CD4-positive, alpha-beta T cell treated with Interleukin-1 beta for 1 hour (primary cell): ENCODE measurements at places on chromosomes 2 and 18.

GRCh38 chr2:113755835-113756354 lies 547 bp downstream of the SLC35F5 start:
- DNase-seq, result peak; percentile 57

GRCh38 chr2:108591163-108591562 lies 56.9 kb downstream of the LIMS1 start:
- peak; percentile 77 for DNase-seq

GRCh38 chr2:173458991-173459780 lies 104.5 kb downstream of the CDCA7 start:
- DNase-seq, result no peak

DNA sequence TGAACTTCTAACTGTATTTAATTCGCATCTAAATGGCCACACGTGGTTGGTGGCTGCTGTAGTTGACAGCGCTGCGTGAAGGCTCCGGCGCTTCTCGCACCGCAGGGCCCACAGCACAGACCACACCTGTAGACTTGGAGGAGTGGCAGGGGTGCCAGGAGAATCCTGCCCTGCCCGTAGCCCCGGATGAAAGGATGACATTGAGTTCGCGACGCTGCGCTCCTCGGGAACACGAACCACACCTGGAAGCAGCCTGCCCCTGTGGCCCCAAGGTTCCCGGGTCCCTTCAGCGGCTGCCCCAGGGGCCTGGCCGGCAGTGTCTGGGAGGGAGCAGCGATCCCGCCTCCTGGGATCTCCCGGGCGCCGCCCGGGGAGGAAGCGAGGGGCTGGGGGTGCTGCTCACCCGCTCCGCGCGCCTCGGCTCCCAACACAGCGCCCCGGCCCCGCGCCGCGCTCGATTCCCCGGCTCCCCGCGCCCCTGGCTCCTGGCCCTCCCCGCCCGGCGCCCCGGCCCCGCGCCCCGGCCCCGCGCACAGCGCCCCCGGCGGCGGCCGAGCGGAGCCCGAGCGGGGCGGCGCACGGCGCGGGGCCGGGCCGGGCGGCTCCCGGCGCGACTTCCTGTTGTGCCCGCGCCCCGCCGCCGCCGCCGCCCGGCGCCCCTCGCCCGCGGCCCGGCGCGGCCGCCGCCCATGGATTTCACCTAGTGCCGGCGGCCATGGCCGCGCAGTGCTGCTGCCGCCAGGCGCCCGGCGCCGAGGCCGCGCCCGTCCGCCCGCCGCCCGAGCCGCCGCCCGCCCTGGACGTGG lies at the start of gene RNPEPL1:
TSS of gene RNPEPL1 (plus strand) at position 613 of the 806 bp plus-strand sequence. CDS start at position 716, 103 bp downstream.
- peak; percentile 63 for DNase-seq

GRCh38 chr2:98473995-98474780 lies 29.5 kb downstream of the INPP4A start:
- peak; percentile 51 for DNase-seq

DNA sequence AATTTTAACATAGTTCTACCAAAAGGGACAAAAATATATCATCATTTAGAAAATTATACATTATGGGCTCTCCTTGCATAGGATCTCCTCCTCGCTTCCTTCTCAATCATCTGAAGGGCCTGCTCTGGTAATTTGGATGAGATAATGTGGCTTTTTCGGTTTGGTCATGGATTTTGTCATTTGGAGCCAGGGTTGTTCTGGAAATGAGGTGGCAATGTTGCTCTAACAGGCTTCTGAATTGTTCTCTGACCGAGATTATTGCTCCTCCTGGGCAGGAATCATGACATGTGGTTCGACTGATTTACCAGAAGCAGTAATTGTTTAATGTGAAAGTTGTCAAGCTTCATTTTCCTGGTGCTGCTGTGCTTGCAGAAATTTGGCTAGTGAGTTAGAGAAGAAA lies 194.7 kb upstream of the ERBB4 start:
- no peak for DNase-seq

- DNase-seq, result no peak
Observed at GRCh38 chr2:9315280-9315847, 108.0 kb downstream of the ITGB1BP1 start.

- no peak for DNase-seq
Observed at GRCh38 chr2:237547841-237548416, 18.4 kb upstream of the PRLH start.

- DNase-seq, result no peak
Observed at GRCh38 chr18:21684731-21685130, 19.8 kb downstream of the ABHD3 start.

DNA sequence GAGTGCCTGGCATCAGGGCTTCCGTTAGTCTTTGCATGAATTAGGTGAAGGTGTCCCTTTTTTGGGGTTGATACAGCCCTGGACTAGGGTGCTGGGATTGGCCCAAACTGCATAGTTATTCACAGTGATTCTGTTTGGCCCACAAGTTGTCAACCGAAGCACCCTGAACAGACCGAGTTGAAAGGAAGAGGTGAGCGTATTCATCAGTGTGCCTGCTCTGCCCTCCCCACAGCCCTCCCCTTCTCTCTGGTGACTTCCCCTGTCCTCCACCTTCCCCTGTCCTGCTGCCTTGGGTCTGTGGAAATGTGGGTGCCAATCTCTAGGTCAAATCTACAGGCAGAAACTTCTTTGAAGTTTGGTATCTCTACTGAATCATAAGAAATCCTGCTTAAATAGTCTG lies 330.5 kb downstream of the DYSF start:
- no peak for DNase-seq

- no peak for DNase-seq
Observed at GRCh38 chr2:232234922-232235615, 143.5 kb upstream of the ALPP start.

DNA sequence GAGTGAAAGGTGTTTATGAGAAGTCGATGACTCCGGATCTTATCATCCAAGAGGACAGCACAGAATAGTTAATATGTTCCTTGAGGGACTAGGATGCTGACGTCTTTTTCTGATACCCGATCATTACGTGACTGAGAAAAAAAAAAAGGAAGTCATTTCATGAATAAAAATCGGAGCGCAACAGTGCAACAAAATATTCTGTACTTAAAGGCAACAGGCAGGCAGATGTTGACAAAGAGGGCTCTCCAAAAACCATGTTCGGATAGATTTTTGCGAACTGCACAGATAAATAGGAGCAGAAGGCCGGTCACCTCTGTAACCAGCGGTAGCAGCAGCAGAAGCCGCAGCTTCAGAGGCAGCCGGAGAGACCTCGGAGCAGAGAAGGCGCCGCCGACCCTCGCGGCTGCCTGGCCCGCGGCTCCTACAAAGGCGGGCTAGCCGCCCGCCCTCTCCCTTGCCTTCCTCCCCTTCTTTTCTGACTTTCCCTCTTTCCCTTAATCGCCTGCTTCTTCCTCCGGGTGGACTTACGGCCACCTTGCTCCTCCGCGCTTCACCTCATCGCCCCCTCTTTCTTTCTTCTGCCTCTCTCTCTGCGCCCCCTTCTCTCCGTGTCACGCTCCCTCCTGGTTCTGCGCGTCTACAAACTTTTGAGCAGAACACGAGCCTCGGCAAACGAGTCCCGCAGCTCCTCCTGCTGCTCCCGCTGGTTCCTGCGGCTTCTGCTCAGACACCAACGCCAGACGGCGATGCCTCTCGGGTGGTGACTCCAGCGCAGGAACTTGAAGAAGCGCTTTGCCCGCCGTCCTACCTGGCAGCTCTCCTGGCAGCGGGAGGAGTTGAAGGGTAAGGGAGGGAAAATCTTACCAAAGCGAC lies at the start of gene ADCYAP1:
TSS of gene ADCYAP1 (plus strand) at position 654 of the 873 bp plus-strand sequence. CDS start 516 bp downstream, outside the sequence.
- no peak for DNase-seq

GRCh38 chr2:206083602-206084438 lies 2.2 kb downstream of the INO80D start:
- DNase-seq, result no peak

- no peak for DNase-seq
Observed at GRCh38 chr2:212154477-212154878, 384.1 kb downstream of the ERBB4 start.
